ENCODE measurements at places on chromosomes 12 and 14.

GRCh38 chr14:92492258-92492657 lies 21.3 kb upstream of the RIN3 start:
- no peak for DNase-seq

GRCh38 chr12:123879101-123879500 lies 93.5 kb downstream of the CCDC92 start:
- DNase-seq = no peak

- no peak for DNase-seq
Measured at GRCh38 chr14:67313153-67313552, 46.5 kb downstream of the ATP6V1D start.

- no peak for DNase-seq
Measured at GRCh38 chr12:42785944-42786343, 196.4 kb upstream of the PRICKLE1 start.

DNA sequence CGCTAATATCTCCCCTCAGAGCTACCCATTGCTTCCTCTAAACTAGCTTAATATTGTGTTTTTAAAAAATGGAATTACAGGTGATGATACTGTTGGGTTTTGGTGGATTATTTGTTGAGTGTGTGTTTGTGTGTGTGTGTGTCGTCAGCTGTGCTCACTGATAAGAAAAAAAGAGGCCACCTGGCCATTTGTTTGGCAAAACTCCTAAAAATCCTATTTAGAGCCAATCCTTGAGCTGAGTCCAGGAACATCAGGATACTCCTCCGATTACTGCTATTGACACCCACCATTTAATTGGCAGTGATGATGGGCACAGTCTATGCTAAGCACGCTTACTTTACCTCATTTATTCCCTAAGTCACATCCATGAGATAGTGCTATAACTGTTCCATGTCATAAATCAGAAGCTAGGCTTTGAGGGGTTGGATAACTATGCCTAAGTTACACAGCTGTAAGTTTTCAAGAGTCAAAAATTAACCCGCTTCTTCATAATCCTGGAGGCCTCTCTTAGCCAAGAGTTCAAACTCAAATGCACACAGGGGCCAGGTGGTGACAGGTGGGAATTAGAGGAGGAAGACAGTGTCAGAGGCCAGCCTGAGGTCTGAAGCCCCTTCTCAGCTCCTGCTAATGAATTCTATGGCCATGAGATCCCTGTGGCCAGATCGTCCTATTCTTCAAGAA lies 1026.6 kb upstream of the TMEM132C start:
- DNase-seq = no peak

GRCh38 chr14:94213021-94213420 lies 38.9 kb downstream of the PPP4R4 start:
- no peak for DNase-seq

GRCh38 chr12:101598483-101598882 lies 3.7 kb downstream of the MYBPC1 start:
- DNase-seq = no peak

- DNase-seq = no peak
Measured at GRCh38 chr14:73725116-73726024, 11.2 kb upstream of the PNMA1 start.

Data from endothelial cell (in vitro differentiated cells).